ENCODE measurements at places on chromosomes 5 and 9. TPM values are rescaled to one million over a fixed set of nuclear protein-coding genes. Genes with fewer than 3 reads are reported as not detected.

BTNL8 gene
- total RNA-seq = 0.30 TPM

GRCh38 chr5:166535641-166536040, 1755.8 kb upstream of the WWC1 start:
- no peak overlapping the region for H3K4me3 ChIP-seq
- H3K36me3 ChIP-seq = no peaks in the 10 kb centered on the region
- no peak for DNase-seq
- no peak overlapping the region for H3K27ac ChIP-seq
- no peaks in the 10 kb centered on the region for H3K27me3 ChIP-seq

- H3K36me3 ChIP-seq = no peaks in the 10 kb centered on the region
- H3K4me1 ChIP-seq = no peaks in the 10 kb centered on the region
- no peak overlapping the region for H3K4me3 ChIP-seq
- no peak for DNase-seq
- H3K27me3 ChIP-seq = no peaks in the 10 kb centered on the region
- H3K27ac ChIP-seq = no peak overlapping the region
Observed at GRCh38 chr5:149143470-149143869, 2.2 kb downstream of the ABLIM3 start.

DNA sequence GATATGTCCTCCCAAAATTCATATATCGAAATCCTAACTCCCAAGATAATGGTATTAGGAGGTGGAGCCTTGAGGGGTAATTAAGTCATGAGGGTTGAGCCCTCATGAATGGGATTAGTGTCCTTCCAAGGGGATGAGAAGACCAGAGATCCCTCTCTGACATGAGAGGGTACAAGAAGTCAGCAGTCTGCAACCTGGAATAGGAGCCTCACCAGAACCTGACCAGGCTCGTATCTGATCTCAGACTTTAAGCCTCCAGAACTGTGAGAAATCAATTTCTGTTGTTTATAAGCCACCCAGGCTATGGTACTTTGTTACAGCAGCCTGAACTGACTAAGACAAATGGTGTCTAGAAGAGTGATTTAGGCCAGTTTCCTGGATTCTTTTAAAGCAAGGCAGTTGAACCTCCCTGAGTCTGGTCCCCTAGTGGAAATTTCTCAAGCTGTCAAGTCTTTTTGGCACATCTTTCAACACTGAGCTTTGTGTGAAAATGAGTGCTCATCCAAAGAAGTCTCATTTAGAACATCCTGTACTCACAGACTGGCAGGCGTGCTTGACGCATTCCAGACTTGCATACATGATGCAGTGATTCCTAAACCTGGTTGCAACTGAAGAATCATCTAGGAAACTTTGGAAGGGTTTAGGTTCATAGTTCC, 254.8 kb upstream of the PPP1R2B start:
- H3K27ac ChIP-seq = no peak overlapping the region
- peaks cover 2% of the 10 kb centered on the region for H3K4me1 ChIP-seq
- H3K36me3 ChIP-seq = no peaks in the 10 kb centered on the region
- H3K4me3 ChIP-seq = no peak overlapping the region
- no peaks in the 10 kb centered on the region for H3K27me3 ChIP-seq
- no peak for DNase-seq

BAAT gene
- not detected for total RNA-seq

LRRC19 gene
- total RNA-seq = not detected

DNA sequence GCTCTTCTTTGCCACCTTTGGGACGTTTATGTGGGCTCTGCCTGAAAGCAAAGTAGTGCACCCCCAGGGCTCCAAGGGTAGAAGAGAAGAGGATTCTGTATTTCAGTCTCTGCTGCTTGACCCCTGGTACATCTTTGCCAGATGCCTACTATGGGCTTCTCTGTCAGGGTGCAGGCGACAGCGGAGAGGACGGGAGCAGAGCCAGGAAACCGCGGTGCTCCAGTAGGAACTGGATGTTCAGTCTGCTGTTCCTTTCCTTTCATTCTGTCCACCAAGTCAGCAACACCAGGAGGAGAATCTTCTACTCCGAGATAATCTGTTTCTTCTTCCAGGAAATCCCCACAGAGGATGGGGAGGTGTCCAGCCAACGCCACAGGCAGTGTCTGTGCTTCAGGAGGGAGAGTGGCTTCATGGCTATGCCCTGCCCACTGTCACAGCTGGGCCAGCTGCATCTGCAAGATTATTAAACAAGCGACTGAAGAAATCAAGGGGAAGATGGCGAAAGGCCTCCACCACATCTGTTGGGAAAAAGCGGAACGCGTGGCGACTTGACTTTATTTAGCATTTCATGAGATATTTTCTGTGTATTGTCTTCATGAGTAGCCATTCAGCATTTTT, 398.3 kb downstream of the IRX1 start:
- peak overlapping the region; percentile 94 for H3K27ac ChIP-seq
- no peaks in the 10 kb centered on the region for H3K4me1 ChIP-seq
- no peaks in the 10 kb centered on the region for H3K36me3 ChIP-seq
- H3K27me3 ChIP-seq = no peaks in the 10 kb centered on the region
- peak; percentile 51 for DNase-seq

APBA1 gene
- total RNA-seq = 8.0 TPM

DNA sequence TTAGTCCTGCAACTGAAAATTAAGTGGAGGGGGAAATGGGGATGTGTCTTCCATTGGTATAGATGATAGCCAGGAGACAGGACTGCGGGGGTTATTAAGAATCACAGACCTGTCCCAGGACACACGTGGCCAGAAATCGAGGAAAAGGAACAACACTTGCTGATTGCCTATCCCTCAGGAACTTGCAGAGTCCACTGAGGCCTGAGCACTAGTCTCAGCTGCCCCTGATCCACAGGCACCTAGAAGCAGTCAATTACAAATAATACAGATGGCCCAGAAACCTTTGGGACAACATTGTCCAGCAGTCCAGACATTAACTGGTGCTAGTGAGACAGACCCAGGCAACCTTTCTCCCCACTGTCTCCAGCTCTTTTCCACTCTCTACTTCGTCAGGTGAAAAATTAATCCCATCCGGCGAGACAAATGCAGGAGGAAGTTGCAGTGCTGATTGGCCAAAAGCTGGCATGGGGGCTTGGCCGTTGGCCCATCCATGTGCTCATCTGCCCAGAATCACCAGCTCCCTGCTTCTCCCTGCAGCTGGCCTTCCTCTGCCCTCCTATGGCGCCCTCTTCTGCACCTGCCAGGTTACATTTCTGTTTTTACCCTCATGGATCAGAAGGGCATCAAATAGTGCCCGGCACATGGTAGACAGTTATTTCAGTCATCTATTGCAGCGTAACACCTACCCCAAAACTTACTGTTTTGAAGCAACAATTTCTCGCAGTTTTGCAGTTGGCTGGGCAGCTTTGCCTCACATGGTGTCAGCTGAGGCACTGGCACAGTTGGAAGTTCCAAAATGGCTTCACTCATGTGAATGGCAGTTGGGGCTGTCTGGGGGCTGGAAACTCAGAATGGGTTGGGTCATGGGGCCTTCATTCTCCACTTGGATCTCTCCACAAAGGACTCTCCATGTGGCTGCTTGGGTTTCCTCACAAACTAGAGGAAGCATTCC, 3.6 kb upstream of the B4GALT1 start:
- no peak for DNase-seq
- no peak overlapping the region for H3K4me3 ChIP-seq
- no peaks in the 10 kb centered on the region for H3K27me3 ChIP-seq
- H3K36me3 ChIP-seq = no peaks in the 10 kb centered on the region
- H3K27ac ChIP-seq = no peak overlapping the region

SPATA31E1 gene
- not detected for total RNA-seq

All from aorta (tissue), 5 donors.